ENCODE measurements at places on chromosomes 3 and 15.

DNA sequence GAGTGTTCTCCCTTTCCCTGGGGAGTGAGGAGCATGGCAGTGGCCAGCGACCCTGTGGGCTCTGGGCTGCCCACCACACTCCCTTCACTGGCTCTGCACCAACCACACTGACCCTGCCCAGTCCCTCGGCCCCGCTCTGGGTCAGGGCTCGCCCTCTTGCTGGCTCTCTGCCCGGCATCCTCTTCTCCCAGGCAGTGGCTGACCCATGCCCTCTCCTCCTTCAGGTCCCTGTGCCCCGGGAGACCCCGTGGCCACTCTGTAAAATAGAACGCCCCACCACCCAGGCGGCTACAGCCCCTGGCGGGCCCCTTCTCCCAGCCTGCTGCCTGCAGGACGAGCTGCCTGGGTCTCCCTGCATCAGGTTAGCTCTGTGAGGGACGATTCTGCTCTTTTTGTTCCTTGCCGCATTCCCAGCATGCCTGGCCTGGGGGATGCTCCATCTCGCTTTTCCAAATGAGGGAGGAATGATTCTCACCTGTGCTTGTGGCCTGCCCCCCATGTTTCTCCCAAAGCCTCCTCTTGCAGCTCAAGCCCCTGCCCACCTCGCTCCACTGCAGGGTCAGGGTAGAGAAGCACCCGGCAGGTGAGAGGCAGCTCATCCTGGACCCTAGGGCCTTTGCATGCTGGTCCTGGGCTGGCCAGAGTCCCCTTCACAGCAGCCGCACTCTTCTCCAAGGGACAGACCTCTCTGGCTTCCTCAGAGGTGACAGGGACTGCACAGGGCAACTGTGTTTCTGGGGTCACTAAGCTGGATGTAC, 14.5 kb upstream of the CFAP100 start:
- no peak for DNase-seq

DNA sequence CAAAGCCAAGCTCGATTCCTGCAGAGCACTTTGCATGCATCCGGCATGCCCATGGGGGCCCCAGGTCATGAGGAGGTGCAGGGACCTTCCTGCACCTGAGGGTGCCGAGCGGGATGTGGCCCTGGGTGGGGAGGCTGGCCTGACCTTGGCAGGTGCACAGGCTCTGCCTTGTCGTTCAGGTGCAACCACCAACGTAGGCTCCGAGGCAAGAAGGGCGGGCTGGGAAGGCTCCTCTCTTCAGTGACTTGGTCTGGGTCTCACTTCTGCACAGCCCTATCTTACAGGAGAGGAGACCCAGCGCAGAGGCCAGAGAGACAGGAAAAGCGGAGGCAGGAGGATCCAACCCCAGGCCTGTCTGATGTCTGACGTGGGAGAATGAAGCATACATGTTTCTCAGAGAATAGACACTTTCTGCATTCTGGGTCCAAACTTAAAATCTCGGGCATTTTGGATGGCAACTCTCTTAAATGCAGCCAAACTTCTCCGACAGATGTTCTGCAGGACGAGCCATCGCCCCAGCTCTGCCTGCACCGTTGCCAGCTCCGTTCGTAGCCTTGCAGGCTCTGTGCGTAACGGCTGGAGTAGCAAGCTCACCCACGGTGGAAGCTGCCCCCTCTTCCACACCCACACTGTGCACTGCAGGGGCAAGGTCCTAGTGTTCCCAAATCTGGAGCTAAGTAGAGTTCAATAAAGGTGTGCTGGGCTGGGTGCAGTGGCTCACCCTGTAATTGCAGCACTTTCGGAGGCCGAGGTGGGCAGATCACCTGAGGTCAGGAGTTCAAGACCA, 60.8 kb upstream of the SNRPA1 start:
- no peak for DNase-seq

DNA sequence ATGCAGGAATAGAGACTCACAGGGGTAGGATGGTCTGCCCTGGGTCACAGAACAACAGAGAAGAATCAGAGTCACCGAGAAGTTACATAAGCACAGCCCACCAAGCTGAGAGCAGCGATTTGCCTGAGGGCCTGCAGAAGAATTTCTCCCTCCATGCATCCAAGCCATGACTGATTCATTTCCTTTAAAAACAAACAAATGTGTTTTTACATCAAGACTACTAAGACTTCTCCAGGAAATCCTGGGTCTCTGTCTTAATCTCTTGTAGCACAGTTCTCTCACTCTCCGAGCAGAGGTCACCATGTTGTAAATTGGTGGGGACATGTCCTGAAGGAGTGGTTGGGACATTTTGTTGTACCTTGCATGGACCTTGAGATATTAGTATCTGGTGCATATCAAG, 159.8 kb downstream of the THSD4 start:
- no peak for DNase-seq

DNA sequence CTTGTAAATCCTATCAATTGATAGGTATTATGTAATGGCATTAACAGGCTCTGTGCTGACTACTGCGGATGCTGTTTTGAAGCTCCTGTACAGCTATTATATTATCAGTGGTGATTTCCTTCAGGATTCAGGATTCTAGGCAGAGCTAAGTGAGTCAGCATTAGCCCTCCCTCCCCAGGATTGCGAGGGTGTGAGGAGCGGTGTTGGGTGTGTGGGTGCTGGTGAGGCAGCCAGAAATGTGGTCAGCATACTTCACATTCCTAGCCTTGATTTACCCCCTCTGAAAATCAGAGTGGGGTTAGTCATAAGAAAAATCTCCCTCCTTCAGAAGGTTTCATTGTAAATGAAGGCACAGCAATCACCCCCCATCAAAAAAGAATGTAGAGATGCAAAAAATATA, 72.5 kb downstream of the SNTN start:
- no peak for DNase-seq

Measured in HAP-1 (cell line).